Calu3 (cell line): ENCODE measurements at places on chromosomes 11 and 22. TPM values are rescaled to one million over a fixed set of nuclear protein-coding genes. Genes with fewer than 3 reads are reported as not detected.

DNA sequence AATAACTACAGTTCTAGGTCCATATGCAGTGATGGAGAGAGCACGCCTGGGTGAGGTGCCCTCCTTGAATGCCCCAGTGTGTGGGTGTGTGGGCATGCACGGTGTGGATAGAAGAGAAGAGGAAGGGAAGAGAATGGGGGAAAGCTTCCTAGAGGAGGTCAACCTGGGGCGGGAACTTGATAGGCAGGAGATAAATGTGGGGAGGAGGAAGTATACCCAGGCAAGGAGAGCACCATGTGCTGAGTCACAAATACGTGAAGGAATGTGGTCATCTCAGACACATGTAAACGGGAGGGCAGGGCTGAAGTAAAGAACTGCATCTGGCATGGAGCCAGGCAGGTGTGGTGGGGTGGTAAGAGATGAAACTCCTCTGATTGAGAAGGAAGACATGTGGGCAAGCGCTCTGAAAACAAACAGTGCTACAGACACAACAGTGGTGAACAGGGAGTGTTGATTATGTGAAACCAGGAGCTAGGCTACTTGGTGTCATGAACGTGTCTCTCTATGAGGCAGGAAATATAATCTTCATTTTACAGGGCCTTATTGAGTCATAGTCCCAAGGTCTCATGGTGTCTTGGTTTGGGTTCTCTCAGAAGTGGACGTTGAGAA lies 61.5 kb upstream of the EED start:
- H3K4me3 ChIP-seq = no peak overlapping the region
- peak; percentile 69 for DNase-seq

- DNase-seq = no peak
- no peak overlapping the region for H3K27ac ChIP-seq
- H3K36me3 ChIP-seq = peaks cover 33% of the 10 kb centered on the region
- H3K4me1 ChIP-seq = peaks cover 17% of the 10 kb centered on the region
- H3K27me3 ChIP-seq = no peaks in the 10 kb centered on the region
- no peak overlapping the region for H3K4me3 ChIP-seq
Observed at GRCh38 chr11:66835768-66836405, 7.4 kb upstream of the RCE1 start.

GRCh38 chr11:109733245-109733644 lies 311.3 kb downstream of the C11orf87 start:
- no peaks in the 10 kb centered on the region for H3K27me3 ChIP-seq
- H3K36me3 ChIP-seq = no peaks in the 10 kb centered on the region
- H3K4me3 ChIP-seq = no peak overlapping the region
- H3K4me1 ChIP-seq = peaks cover 13% of the 10 kb centered on the region

DNA sequence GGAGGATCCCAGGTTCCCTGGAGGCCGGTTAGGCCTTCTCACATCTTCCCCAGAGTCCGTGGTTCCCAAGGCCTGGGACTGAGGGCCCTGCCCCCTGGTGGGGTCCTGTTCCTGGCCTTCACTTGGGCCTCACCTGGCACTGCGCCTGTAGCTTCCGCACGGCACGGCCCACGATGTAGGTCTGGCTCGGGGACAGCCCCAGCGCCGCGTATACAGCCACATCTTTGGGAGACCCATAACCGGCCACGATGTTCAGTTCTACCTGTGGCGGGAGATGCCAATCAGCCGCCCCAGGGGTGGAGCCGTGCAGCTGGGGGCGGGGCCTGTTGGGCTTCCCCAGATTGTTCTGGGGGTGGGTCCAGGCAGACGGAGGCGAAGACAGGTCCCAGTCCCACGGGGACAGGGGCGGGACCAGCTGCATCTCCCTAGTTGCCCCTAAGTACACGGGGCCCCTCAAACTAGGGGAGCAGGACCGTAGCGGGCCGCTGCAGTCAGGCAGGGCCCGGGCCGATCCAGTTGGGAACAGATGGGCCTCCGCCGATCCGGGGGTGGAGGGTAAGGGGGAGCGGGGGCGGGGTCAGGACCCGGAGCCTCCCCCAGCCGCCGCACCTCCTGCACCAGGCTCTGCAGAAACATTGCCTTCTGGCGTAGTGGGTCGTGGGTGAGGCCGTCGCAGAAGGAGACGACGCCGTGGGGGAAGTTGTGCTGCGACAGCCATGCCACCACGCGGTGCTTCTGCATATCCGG lies 10.1 kb downstream of the AIP start:
- no peak overlapping the region for H3K27ac ChIP-seq
- no peaks in the 10 kb centered on the region for H3K4me1 ChIP-seq
- H3K4me3 ChIP-seq = no peak overlapping the region
- no peak for DNase-seq
- no peaks in the 10 kb centered on the region for H3K27me3 ChIP-seq

GRCh38 chr11:45563171-45563570 lies 102.3 kb downstream of the CHST1 start:
- H3K4me1 ChIP-seq = no peaks in the 10 kb centered on the region
- no peak overlapping the region for H3K27ac ChIP-seq
- no peak overlapping the region for H3K4me3 ChIP-seq
- no peaks in the 10 kb centered on the region for H3K36me3 ChIP-seq

GRCh38 chr22:30001459-30001858 lies 78.8 kb upstream of the HORMAD2 start:
- H3K4me1 ChIP-seq = peaks cover 20% of the 10 kb centered on the region
- H3K27me3 ChIP-seq = no peaks in the 10 kb centered on the region
- H3K27ac ChIP-seq = no peak overlapping the region
- no peaks in the 10 kb centered on the region for H3K36me3 ChIP-seq
- no peak overlapping the region for H3K4me3 ChIP-seq
- no peak for DNase-seq

The SERHL2 gene
- total RNA-seq = 0.45 and 0.76 TPM in 2 replicates
